Fibroblast of upper back skin (primary cell): ENCODE measurements at places on chromosomes 12 and 14.

DNA sequence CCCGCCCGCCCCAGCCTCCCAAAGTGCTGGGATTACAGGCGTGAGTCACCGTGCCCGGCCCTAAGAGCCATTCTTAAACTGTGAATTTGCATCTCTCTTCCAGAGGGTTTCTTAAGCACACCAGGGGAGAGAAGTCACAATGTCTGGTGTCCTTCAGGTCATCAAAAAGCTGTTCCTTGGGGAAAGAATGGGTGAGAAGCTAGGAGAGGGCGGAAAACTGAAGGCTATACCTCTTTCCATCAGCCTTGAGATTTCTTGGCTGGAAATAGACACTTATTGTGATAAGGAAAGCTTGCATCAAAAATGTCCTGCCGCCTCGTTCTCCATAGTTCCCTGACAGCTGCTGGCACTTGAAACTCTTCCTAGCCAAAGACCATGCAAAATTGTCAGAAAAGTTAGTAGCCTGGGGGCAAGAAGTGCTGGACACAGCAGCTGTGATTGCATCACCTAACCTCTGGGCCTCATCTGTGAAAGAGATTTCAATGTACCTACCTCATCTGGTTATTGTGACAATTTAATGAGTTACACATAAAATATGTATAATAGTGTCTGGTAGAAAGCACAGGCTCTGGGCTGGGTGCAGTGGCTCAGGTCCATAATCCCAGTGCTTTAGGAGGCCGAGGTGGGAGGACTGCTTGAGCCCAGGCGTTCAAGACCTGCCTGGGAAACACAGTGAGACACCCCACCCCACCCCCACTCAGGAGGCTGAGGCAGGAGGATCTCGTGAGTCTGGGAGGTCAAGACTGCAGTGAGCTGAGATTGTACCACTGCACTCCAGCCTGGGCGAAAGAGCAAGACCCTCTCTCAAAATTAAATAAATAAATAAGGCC, 9.7 kb upstream of the UBC start:
- DNase-seq: peak; percentile 77

GRCh38 chr12:7060353-7060954, at the start of gene C1S:
TSS of gene C1S (plus strand) at chr12:7060718. CDS start at chr12:7061913, 1,195 bp downstream.
- peak; percentile 97 for DNase-seq

DNA sequence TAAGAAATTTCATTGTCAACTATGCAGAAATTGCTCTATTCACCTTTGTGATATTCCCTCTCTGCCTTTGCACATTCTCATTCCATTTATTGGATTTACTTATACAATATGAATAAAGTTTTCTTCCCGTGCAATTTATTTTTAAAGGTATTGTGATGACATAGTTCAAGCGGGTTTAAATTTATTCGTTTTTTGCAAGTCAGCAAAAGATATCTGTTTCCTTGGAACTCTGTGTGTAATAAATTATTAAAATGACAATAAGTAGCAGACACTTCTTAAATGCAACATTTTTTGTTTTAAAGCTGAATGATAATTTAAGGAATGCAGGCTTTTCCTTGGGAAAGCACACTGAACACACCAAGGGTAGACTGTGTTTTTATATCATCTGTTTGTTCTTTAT, 143.1 kb downstream of the SLC41A2 start:
- DNase-seq: no peak

DNA sequence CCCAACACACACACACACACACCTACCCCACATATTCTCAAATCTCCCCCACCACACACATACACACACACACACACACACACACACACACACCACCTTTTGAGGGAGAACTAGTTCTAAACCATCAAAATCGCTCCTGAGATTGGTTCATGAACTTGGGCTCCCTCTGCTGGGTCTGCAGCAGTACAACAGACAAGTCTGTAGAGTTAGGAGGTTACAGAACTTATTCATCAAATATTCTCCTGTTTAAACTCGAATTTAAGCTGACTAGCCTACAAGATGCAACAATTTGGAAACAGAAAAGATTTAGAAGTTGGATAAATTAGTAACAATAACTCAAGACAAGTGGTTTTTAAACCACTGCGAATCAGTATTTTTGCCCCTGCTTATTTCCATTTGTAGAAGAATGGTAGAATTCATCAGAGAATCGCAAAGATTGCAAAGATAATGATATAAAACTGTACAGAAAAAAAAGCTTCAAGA, 136.4 kb upstream of the USP15 start:
- peak; percentile 40 for DNase-seq

DNA sequence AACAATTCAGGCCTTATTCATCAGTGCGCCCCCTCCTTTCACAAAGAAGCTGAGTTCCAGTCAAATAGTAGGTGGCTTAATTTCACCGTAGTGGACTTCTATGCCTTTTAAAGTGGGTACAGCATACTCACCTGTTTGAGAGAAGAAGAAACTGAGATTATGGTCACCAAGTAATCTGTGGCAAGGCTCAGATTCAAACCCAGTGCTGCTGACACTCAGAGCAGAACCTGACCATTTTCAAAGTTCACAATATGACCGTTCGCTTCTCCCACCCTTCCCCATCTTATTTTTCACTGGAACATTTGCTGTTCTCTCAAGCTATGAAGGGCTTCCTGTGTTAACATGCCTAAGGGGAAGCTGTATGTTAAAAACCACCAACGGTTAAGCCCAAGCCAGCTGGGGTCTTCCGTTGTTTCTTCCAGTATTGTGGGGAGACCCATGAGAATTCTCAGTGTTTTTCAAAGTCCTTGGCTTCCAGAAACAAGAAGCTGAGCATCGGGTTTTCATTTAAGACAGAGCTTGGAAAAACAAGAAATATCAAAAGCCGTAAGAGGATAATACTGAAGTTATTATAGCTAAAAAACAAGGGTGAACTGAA, 6.1 kb upstream of the PSMA6 start:
- DNase-seq: no peak

- no peak for DNase-seq
Measured at GRCh38 chr12:48482930-48483329, 632 bp downstream of the C12orf54 start.

GRCh38 chr14:92459950-92460421, 53.6 kb upstream of the RIN3 start:
- no peak for DNase-seq

DNA sequence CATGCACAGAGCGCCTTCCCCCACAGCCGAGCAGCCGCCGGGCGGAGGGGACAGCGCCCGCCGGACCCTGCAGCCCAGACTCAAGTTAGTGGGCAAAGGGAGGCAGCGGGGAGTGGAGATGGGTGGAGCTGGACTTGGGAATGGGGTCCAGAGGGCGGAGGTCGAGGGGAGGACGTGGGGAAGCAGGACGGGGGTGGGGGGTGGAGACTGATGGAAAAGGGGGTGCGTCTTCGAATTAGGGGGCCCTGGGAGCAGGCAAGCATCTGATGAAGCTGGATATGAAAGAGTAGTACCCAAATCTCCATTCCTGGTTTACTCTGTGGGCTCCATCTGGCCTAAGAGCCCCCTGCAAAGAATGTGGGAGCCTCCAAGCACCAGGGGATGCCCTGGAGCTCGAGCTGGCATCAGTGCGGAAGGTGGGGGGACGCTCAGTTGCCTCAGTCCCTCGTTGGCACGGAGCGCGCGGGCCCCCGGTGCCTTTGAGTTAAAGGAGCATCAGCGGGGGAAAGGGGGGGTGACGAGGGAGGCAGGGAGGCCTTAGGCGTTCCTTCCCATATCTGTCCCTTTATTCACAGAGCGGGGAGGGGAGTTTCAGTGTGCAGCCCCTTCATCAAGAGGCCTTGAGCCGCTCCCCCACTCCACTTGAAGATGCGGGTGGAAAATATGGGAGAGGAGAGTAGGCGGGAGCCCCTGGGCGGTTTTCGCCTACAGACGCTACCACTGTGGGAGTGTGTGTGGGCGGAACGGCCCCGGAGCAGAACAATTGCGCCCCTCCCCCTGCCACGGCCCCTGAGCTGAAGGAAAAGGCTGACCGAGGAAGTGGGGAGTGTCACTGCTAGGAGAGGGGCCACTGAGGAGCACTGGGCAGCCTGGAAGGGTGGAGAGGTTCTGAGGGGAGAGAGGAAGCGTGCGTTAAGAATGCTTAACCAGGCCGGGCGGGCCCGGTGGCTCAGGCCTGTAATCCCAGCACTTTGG, 644 bp downstream of the NAB2 start:
- DNase-seq: peak; percentile 61

DNA sequence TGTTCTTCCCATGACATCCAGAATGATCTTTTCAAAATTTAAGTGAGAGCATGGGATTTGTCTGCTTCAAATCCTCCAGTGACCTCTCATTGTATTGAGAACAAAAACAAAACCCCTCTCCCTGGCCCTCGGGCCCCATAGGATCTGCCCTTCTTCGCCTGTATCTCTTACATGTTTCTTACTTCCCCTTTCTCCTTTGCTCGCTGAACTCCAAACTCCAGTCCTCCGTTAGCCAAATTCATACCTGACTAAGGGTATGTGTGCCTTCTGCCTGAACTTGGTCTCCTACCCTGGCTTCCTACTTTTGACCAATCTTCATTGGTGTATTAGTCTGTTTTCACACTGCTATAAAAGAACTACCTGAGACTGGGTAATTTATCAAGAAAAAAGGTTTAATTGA, 13.2 kb upstream of the TSPAN11 start:
- DNase-seq: no peak

- no peak for DNase-seq
Measured at GRCh38 chr12:94872671-94872970, 130.9 kb downstream of the NDUFA12 start.

GRCh38 chr12:48788854-48789775, at the start of gene ADCY6:
TSS of gene ADCY6 (minus strand) at chr12:48789089. CDS start at chr12:48783434, 5,655 bp downstream.
- peak; percentile 71 for DNase-seq

- DNase-seq: peak; percentile 0
Measured at GRCh38 chr14:39868251-39868650, 436.0 kb upstream of the FBXO33 start.

- DNase-seq: no peak
Measured at GRCh38 chr12:2348482-2348852, 295.7 kb downstream of the CACNA1C start.
